ENCODE measurements at places on chromosomes 16 and 17. TPM values are rescaled to one million over a fixed set of nuclear protein-coding genes. Genes with fewer than 3 reads are reported as not detected.

DNA sequence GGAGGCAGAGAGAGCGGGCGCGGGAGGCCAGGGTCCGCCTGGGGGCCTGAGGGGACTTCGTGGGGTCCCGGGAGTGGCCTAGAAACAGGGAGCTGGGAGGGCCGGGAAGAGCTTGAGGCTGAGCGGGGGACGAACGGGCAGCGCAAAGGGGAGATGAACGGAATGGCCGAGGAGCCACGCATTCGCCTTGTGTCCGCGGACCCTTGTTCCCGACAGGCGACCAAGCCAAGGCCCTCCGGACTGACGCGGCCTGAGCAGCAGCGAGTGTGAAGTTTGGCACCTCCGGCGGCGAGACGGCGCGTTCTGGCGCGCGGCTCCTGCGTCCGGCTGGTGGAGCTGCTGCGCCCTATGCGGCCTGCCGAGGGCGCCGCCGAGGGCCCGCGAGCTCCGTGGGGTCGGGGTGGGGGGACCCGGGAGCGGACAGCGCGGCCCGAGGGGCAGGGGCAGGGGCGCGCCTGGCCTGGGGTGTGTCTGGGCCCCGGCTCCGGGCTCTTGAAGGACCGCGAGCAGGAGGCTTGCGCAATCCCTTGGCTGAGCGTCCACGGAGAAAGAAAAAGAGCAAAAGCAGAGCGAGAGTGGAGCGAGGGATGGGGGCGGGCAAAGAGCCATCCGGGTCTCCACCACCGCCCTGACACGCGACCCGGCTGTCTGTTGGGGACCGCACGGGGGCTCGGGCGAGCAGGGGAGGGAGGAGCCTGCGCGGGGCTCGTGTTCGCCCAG, 1.2 kb upstream of the CBX4 start:
- H3K27ac ChIP-seq, result no peak overlapping the region
- H3K27me3 ChIP-seq, result peaks cover 25% of the 10 kb centered on the region
- peak; percentile 87 for DNase-seq
- no peaks in the 10 kb centered on the region for H3K36me3 ChIP-seq
- H3K4me3 ChIP-seq, result peak overlapping the region; percentile 88
- peaks cover 87% of the 10 kb centered on the region for H3K4me1 ChIP-seq

DNA sequence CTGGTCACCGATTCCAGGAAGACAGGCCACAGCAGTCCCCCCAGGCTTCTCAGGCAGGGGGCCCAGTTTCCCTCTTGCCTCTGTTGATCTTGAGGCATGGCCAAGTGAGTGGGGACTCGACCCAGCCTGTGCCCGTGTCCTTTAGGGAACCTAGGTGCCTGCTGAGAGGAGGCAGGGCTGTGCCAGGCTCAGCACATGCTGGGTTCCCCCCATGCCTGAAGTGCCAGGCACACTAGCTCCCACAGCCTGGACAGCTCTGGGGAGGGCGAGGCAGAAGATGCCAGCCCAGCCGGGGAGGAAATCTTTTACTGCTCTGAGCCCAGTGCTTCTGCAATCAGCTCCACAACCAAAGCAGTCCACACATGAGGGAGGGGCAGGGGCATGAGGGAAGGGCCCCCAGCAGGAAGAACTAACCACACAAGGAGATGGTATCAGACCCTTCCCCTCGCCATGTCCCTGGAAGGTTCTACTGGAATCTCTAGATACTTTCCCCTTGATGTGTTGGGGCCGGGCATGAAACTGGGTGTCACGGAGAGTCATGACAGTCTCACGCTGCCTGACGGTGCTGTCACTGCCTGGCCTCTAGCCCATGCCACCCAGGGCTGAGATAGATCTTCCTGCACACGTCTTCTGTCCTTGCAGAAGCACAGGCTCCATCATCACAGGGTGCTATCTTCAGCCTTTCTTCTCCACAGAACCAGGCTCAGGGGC, 25.5 kb downstream of the MYO18A start:
- no peak overlapping the region for H3K4me3 ChIP-seq
- no peaks in the 10 kb centered on the region for H3K27me3 ChIP-seq
- H3K36me3 ChIP-seq, result no peaks in the 10 kb centered on the region
- peak overlapping the region; percentile 68 for H3K27ac ChIP-seq
- DNase-seq, result no peak

Gene PRCD
- total RNA-seq, result 3.5 TPM

Gene POLDIP2
- total RNA-seq, result 98.9 TPM

Gene SOX15
- total RNA-seq, result 11.5 TPM

Gene HOXB5
- not detected for total RNA-seq

GRCh38 chr17:3575511-3575910, 17.9 kb upstream of the TRPV3 start:
- no peak for DNase-seq
- no peak overlapping the region for H3K27ac ChIP-seq

- H3K4me1 ChIP-seq, result no peaks in the 10 kb centered on the region
- no peak for DNase-seq
- H3K36me3 ChIP-seq, result no peaks in the 10 kb centered on the region
- H3K4me3 ChIP-seq, result no peak overlapping the region
Observed at GRCh38 chr16:48067388-48067787, 88.4 kb downstream of the ABCC12 start.

Gene SLC9A5
- 1.5 TPM for total RNA-seq

Gene SMARCD2
- 51.3 TPM for total RNA-seq
